Stimulated activated CD4-positive, alpha-beta T cell treated with anti-CD3 and anti-CD28 coated beads, Interleukin-1b, Interleukin-23, amount 100 ng/mL, for 24 hours (primary cell): ENCODE measurements at places on chromosomes 12 and 14.

GRCh38 chr14:102784892-102785594 is 7.8 kb downstream of the TRAF3 start:
- no peak for DNase-seq

DNA sequence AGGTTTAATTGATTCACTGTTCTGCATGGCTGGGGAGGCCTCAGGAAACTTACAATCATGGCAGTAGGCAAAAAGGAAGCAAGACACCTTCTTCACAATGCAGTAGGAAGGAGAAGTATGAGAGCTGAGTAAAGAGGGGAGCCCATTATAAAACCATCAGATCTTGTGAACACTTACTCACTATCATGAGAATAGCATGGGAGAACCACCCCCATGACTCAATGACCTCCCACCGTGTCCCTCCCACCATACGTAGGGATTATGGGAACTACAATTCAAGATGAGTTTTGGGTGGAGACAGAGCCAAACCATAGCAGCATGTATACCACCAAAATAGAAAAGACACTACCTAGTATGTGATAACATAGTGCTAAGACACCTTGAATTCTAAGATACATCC is 2.9 kb upstream of the HMGA2 start:
- DNase-seq: no peak

GRCh38 chr12:123532808-123533649 is 490 bp downstream of the RILPL1 start:
- DNase-seq: no peak

GRCh38 chr12:2244013-2244861 is 191.4 kb downstream of the CACNA1C start:
- DNase-seq: no peak

DNA sequence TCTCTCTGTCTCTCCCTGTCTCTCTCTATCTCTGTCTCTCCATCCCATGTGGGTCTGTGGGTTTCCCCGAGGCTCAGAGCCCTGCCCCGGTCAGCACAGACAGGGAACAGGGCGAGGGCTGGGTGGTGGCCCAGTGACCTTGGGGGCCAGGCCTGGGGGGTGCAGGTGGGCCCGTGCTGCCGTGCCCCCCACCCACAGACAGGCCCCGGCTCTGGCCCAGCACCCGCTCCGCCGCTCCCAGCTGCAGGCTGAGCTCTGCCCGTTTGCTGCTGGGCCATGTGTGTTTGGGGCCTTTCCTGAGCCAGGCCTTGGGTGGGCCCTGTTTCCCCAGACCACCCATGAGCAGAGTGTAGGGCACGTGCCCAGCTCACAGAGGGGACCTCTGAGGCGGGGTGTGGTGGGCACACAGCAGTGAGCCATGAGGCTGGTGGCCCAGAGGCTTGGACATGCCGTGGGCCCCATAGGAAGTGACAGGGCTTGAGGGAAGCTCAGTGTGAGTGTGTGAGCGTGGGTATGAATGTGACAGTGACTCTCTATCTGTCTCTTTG is 51.0 kb downstream of the TMEM121 start:
- DNase-seq: no peak

DNA sequence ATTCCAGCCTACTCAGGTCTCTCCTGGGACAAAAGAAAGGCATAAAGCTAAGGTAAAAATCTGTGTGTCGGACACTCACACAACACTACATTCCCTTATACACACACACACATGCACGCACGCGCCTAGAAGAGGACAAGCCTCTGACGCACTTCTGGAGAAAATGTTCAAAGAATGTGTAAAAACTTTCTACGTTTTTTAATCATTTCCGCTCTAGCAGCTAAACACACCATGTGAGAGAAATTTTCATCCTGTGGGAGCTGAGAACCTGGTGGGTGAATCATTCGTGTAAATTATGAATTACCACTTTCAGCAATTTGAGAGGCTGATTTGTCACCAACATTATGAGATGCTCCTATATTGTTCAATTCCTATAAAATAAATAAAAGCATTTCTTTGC is 494.5 kb downstream of the TMEM132D start:
- DNase-seq: no peak

DNA sequence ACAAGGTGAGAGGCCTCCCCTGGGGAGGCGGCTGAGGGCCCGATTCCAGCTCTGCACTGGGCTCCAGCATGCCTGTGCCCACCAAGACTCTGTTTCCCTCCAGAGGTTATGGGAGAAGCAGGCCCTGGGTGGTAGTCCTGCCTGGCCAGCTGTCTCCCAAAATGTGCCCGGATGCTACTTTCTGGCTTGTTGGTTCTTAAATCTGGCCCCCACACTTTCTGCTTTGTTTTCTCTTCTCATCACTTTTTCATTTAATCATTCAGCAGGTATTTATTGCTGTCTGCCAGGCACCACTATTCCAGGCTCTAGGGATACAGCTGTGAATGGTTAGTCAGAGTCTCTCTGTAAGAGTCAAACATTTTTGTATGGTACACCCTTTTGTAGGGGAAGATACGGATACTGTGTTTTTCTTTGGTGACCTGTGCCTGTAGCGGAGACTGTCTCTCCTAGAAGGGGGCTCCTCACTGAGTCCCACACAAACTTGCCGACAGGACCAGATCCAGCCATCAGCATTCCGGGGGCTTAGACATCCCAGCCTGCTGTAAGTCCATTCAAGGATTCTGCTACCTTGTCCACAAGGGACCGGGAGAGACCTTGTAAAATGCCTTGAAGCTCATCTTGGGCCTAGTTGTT is 3.8 kb downstream of the DHRS2 start:
- DNase-seq: no peak

- DNase-seq: no peak
These were observed 220.3 kb downstream of the KIF26A start for GRCh38 chr14:104358528-104359300.

DNA sequence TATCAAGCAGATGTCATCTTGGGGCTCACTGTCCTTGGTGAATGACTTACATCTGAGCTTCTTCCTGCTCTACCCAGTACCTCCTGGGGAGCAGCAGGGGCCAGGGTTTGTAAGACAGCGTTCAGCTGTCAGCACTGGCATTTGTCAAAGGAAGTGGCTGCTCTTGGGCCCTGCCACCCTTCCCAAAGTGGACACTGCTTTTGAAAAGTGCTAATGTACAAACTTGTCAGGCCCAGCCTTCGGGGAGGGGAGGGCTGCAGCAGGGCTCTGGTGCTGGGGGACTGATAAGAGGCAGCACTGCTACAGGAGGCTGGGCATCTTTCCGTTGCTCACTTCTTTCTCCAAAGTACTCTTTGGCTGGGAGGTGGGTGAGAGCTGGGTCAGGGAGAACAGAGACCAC is 59.8 kb upstream of the RBM19 start:
- DNase-seq: no peak

- DNase-seq: no peak
These were observed 2.5 kb downstream of the CDCA4 start for GRCh38 chr14:105018414-105018813.

DNA sequence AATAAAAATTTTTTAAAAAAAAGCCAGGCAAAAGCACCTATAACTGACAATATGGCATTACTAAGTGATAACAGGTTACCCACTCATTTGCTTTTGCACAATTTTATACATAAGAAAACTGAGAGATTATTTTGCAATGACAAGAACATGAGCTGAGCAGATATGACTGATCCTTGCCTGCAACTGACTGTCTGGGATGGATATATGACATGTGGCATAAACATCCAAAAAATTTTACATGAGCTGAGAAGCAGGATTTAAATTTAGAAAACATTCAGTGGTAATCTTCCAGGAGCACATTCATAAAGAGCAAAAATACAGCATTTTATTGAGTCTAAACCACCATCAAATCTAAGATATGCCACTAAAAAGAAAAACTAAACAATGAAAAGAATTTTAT is 125.3 kb upstream of the TMEM233 start:
- DNase-seq: no peak

GRCh38 chr12:62248873-62249272 is 11.3 kb upstream of the USP15 start:
- DNase-seq: no peak

GRCh38 chr12:114668151-114668885 is 15.7 kb downstream of the TBX3 start:
- DNase-seq: no peak

DNA sequence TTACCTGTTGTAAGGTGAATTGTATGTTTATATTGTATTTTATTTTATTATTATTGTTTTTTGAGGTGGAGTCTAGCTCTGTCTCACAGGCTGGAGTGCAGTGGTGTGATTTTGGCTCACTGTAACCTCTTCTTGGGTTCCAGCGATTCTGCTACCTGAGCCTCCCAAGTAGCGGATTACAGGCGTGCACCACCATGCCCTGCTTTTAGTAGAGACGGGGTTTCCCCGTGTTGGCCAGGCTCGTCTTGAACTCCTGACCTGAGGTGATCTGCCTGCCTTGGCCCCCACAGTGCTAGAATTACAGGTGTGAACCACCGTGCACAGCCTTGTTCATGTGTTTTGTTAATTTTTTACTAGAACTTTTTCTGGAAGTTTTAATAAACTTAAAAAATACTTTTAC is 3.8 kb downstream of the ATF7IP start:
- no peak for DNase-seq

DNA sequence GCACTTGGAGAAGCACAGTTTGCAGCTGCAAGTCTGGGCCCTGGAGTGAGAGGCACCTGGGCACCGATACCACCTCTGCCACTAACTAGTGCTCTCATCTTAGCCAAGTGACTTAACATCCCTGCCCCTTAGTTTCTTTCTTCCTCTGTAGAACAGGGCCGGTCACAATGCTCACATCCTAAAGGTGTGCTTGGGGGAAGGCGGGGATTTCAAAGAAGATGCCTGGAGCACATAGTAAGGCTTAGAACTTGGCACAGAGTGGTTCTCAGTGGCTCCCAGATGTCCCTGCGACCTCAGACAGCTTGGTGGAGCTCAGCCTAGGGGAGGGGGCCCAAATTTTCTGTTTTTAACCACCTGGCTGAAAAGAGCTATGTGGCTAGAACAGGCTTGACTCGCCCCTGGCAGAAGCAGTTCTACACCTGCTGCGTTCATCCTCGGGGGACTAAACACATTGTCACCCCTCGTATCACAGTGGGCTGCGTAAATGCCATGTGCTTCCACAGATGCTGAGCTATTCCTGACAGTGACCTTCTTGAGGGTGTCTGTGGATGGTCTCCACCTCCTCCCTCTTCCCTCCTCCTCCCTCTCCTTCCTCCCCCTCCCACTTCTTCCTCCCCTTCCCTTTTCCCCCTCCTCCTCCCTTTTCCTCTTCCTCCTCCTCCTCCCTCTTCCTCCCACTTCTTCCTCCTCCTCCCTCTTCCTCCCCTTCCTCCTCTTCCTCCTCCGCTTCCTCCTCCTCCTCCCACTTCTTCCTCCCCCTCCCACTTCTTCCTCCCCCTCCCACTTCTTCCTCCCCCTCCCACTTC is 112.1 kb downstream of the PHETA1 start:
- no peak for DNase-seq

- peak; percentile 30 for DNase-seq
These were observed 75.7 kb downstream of the MYRFL start for GRCh38 chr12:69900720-69901131.

DNA sequence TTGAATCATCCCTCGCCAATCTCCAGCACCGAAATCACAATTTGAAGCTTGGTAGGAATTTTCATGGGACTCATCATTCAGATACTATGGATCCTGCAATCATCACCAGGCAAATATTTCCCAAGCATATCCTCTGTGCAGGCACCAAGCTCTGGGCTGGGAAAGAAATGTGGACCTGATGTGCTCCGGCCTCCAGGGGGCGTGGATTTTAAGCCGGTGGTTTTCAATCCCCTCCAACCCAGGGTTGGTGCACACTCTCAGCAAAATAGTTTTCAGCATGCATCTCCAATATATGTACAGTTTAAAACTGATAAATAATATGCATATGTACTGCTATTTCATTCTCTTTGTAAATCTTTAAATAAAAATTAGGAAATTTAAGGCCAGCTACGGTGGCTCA is 98.9 kb downstream of the RBM19 start:
- no peak for DNase-seq

- DNase-seq: no peak
These were observed 554.3 kb upstream of the MIS18BP1 start for GRCh38 chr14:45807178-45807899.

- DNase-seq: no peak
These were observed 368.1 kb downstream of the GRIN2B start for GRCh38 chr12:13613297-13613696.

- no peak for DNase-seq
These were observed 20.6 kb downstream of the MAPK1IP1L start for GRCh38 chr14:55071870-55072640.

DNA sequence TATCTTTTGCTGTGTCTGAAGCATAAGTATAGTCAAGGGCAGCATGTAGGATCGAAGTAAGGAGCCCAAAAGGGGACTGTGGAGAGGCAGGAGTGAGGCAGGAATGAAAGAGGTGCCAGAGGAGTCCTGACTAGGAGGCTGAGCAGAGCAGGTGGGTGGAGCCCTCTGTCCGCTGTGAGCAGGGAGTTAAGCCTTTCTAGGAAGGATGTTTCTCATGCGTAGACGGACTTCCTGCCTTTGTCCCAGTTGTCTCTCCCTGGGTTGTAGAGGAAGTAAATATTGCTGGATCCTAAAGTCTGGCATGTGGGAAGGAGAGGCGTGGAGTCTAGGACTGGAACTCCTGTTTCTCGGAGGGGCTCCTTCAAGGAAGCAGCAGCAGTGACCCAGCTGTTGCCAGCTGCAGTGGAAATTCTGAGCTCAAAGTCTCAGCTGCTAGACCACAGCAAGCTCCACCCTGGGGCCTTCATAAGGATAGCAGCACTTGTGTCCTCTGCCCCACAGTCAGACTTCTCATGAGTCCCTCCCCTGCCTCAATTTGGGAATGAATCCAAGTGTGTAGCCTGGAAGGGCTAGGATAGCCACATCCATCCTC is 44.0 kb downstream of the RBMS2 start:
- DNase-seq: no peak

DNA sequence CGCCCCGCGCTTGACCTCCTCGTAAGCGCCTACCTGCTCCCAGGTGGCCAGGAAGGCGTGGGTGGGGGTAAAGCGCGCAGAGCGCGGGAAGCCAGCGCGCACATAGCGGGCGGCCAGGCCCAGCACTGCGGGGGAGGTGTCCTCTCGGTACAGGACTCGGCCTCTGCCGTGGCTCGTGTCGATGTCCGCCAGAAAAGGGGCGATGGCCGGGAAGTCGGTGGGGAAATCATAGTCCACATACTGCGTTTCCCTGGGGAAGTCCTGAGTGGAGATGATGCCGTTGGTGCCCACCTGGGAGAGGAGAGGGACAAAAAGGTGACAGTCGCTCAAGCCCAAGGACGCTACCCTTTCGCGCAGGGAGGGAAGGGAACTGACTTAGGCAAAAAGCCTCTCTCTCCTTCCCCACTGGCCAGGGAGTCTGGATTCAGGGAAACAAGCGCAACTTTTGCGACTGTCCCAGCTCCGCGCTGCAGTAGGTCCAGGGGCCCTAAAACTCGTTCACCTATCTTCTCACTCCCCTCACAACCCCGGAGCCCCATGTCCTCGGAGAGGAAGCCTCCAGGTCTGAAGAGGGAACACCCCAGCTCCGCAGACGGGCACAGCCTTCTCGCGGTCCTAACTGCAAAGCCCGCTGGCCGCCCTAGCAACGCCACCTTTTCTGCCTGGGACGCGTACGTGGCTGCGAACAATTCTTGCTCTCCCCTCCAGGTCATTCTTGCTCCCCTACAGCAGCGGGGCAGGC is 815 bp downstream of the NID2 start:
- no peak for DNase-seq

GRCh38 chr14:97931273-97931672 is 1134.1 kb downstream of the VRK1 start:
- DNase-seq: no peak

- DNase-seq: peak; percentile 34
These were observed 60.6 kb downstream of the FBXL14 start for GRCh38 chr12:1533602-1534304.

GRCh38 chr12:10031771-10032175 is 1.3 kb downstream of the CLEC9A start:
- DNase-seq: no peak
